ENCODE measurements at places on chromosomes 5 and 9. TPM values are rescaled to one million over a fixed set of nuclear protein-coding genes. Genes with fewer than 3 reads are reported as not detected.
A peak's percentile ranks its signal among the peaks of the same experiment; 100 is the strongest.

The DMRT2 gene
- total RNA-seq: not detected

The GFPT2 gene
- 0.80 TPM for total RNA-seq

The EGFLAM gene
- not detected for total RNA-seq

The SCGB3A1 gene
- total RNA-seq: 4.1 TPM

The DOK3 gene
- 8.0 TPM for total RNA-seq

GRCh38 chr9:136489731-136490130, 6.9 kb upstream of the SEC16A start:
- no peak for DNase-seq

GRCh38 chr5:168088410-168089173, 202.9 kb upstream of the WWC1 start:
- DNase-seq: no peak

- DNase-seq: no peak
These were observed 97.9 kb downstream of the CD180 start for GRCh38 chr5:67098656-67099055.

GRCh38 chr9:98964911-98965336, 21.2 kb downstream of the COL15A1 start:
- no peak for DNase-seq

DNA sequence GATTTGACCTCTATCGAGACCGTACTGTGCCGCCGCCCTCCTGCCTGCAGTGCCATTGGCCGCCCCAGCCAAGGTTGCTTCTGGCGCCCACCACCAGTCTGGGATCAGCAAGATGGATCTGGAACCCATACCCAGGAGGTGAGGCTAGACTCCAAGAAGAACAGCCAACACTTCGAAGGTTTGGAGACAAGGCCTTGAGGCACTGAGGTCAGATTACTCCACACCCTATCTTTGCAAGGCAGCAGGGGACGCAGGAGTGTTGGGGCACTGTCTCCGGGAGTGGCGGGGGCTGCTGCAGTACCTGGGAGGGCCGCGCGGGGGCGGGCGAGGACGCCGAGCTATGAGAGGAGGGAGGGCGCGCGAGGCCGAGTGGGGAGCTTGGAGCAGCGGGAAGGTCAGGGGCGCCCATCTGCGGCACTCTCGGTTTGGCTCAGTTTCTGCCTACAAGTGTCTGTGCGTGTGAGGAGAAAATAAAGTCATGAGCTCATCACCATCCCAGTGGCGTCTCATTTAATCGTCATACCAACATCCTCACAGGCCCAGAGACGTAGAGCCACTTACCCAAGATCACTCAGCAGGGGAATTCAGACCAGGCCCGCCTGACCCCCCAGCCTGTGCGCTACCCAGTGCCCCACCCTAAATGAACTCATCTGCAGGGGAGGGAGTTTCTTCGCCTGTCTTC, 20.5 kb upstream of the PSD2 start:
- DNase-seq: peak; percentile 68

GRCh38 chr9:136078024-136078423, 17.1 kb downstream of the NACC2 start:
- DNase-seq: no peak

- no peak for DNase-seq
These were observed 29.6 kb downstream of the BICD2 start for GRCh38 chr9:92734931-92735635.

DNA sequence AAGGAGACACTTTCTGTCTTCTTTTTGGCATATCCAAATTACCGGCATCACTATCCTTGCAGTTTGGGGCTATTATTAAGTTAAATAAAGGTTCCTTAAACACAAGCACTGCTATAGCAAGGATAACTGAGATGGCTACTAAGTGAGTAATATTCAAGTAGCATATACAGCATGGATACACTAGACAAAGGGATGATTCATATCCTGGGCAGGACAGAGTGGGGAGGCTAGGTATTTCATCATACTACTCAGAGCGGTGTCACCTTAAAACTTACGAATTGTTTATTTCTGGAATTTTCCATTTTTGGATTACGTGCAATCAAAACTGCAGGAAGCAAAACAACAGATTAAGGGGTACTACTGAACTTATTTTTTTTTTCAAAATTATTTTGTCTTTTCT, 54.1 kb downstream of the FER start:
- no peak for DNase-seq

GRCh38 chr5:41885286-41885685, 15.1 kb upstream of the OXCT1 start:
- no peak for DNase-seq

GRCh38 chr5:169574134-169574646, 9.4 kb upstream of the SPDL1 start:
- DNase-seq: no peak

Measured in T-helper 17 cell (primary cell).